ENCODE measurements at places on chromosomes 4 and X.

DNA sequence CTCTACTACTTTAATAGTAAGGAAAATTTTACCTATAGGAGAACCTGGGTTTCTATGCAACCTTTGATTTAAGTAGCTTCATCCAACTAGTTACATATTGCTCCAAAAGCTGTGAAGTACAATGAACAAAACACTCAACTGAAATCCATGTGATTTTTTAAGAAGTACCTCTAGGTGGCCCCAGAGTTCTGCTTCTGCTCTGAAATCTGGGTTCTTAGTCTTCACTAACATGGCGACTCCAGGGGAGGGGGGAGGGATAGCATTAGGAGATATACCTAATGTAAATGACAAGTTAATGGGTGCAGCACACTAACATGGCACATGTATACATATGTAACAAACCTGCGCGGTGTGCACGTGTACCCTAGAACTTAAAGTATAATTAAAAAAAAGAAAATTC is 73.4 kb upstream of the MAGEB2 start:
- DNase-seq: no peak

- no peak for DNase-seq
These were observed 1.4 kb upstream of the CLCN3 start for GRCh38 chr4:169618986-169619385.

DNA sequence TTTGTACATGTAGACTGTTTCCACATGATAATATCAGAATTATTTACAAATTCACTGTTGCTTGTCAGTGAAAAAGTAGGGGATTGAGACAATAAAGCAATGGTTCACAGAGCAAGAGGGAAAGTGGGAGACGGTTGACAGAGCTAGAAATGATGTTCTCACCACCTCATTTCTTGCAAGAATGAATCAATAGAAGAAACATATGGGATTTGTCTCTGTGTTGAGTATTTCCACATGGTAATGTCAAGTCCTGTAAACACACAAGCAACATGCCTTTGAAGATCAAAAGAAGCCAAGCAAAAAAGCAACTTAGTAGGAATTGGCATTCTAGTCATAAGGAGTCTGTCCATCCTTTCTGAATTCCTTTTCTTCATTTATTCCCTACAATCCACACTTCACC is 1806.6 kb upstream of the AGA start:
- DNase-seq: no peak

GRCh38 chr4:120926358-120927025 is 4.0 kb upstream of the PRDM5 start:
- DNase-seq: no peak

DNA sequence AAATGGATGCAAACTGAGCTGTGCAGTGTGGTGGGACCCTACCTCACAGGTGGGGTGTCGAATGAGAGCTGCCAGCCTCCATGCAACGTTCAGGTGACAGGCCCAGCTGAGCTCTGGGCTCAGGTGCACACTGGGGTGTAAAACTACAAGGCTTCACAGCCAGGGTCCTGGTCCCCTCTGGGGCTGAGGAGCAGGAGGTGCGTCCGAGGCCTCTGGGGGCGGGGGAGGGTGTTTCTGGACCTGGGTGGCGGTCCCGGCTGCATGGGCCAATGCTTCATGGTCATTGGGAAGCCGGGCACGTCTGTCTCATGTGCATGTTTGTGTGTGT is 26.5 kb upstream of the SORCS2 start:
- DNase-seq: peak; percentile 0

DNA sequence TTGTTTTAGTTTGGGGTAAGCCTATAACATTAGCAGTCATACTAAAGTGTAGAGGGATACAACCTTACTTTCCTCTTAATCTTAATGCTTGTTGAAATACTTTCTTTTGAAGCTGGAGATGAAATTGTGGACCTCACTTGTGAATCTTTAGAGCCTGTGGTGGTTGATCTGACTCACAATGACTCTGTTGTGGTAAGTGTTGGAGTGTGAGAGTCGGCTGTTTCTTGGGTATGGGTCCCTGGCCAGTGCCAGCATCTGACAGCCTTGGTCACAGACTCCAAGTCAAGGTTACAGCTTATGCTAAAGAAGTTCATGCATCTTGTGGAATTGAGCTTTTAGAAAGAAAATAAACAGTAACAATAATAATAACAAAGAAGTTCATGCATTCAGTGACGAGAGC is 31.6 kb downstream of the RNF4 start:
- no peak for DNase-seq

GRCh38 chr4:139522457-139522856 is 33.6 kb downstream of the SETD7 start:
- no peak for DNase-seq
